ENCODE measurements at places on chromosomes 2 and 18.

DNA sequence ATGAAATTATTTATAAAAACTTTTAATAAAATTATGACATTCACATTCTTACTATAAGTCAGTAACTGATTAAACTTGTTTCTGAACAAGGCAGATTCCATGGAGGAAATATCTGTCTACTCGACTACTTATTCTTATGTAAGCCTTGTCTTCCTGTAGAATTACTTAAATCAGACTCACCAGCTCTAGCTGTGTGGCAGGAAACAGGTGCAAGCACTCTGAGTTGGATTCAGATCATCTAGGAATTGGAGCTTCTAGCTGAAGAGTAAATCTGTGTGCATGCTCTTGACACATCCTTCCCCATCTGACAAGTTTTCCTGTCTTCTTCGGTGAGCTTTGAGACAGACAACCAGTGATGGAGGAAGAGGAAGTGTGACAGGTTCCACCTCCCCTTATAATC lies 284.7 kb downstream of the TRIB2 start:
- no peak for DNase-seq

DNA sequence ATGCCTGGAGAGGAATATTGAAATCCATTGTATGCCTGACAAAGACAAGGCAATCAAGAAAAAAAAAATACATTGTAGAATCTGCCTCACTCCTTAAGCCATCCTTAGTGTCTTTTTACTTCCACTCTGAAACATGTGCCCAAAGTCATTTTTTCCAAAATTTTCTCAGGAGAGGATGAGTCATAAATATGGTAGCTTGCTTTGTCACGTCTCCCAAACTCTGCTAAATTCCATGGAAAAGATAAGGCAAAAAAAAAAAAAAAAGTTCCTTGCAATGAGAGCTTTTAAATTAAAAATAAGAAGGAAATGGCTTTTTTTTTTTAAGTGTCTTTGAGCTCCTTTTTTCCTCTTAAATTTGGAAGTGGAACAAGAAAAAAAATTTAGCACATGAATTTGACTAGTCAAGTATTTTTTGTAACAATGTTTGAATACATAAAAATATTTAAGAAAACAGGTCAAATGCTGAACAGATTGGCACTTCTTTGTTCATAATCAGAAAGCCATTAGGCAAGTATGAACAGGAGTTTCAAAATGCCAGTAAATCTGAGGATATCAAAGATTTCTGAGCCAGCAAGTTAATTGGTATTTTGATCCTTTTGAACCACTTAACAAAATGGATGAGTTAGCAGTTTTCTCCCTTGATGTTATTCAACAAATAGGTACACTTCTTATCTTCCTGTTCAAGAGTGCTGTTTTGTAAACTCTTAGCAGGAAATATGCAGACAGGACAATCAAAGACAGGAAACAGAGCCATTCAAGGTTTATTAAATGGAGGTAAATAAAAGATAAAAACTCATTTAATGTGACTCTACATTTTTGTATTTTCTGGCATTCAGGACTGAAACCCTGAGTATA lies 247.3 kb upstream of the SP5 start:
- no peak for DNase-seq

DNA sequence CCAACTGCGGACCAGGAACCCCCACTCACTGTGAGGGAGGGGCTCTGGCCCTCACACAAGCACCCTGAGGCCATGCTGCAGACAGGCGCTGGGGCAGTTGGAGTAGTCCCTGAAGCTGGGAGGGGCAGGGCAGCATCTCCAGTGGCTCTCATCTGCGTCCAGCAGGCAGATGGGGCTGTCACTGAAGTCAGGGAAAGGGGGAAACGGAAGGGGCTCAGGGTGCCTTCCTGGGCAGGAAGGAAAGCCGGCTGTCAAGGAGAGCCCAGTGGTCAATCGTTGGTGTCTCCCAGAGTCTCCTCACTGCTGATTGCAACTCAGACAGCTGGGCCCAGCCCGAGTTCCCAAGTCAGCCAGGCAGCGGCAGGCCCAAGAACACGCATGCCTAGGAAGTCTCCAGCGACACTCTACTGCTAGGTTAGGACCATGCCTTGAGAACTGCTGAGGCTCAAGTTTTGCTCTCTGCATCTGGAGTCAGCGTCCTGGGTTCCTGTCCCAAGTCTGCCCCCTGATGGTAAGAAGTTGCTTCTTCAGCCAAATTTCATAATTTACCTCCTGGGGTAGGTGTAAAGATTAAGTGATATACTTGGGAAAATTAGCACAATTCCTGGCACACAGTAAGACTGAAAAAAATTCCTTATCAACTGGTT lies 27.4 kb upstream of the NMUR1 start:
- peak; percentile 78 for DNase-seq

GRCh38 chr2:154443919-154444318 lies 254.6 kb upstream of the KCNJ3 start:
- DNase-seq, result no peak

DNA sequence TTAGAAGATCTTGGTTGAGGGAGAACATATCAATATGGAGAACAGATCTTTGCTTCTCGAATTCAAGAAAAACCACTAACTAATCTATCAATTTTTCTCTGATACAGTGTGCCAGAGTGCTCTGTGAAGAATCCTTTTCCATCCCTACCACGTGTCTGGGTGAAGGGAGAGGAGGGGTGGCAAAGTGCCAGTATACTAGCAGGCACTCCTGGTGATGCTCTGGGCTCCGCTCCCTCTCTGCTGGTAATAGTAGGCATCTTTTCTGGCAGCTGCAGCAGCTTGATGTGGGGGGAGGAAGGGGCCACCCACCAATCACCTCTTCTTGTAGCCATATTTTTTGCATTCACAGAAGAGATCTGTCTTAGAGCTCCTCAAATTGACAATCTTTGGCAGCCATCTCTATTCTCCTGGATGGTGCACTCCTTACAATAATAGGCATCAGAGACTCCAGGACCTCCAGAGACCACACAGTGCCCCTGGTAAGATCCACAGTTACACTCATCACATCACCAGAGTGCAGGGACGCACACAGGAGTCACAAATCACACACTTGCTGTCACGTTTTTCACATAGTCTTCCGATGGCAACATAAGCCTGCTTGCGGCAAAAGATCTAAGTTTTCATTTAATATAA lies 15.7 kb downstream of the STK39 start:
- no peak for DNase-seq

DNA sequence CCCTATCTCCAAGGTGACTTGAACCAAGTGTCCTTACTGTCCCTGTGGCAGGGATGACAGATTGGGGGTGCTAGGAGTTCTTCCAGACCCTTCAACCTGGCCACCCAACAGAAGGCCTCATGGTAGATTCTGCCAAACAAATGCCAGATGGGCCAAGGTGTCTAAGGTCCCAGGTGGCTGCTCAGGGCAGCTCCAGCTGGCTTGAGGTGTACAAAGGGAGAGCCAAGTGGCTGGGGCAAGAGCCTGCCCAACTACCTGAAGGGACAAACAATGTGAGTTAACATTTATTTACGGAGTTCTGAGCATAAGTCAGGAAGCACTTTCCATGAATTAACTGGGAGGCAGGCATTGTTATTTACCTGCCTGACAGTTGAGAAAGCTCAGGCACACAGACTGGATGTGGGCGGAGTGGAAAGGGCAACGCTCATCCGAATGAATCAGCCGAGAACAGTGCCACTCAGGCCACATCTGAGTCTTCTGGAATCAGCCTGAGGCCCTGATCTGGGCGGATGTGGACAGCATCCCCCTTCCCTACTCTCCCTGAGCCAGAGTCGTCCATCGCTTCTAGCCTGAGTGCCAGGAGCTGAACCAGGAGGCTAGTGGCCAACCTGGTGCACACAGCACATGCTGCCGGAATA lies 4.4 kb upstream of the KCNIP3 start:
- DNase-seq, result no peak

GRCh38 chr2:57022496-57022895 lies 838.7 kb downstream of the CCDC85A start:
- DNase-seq, result peak; percentile 10

- DNase-seq, result no peak
These were observed 5.1 kb downstream of the MERTK start for GRCh38 chr2:111903516-111903915.

DNA sequence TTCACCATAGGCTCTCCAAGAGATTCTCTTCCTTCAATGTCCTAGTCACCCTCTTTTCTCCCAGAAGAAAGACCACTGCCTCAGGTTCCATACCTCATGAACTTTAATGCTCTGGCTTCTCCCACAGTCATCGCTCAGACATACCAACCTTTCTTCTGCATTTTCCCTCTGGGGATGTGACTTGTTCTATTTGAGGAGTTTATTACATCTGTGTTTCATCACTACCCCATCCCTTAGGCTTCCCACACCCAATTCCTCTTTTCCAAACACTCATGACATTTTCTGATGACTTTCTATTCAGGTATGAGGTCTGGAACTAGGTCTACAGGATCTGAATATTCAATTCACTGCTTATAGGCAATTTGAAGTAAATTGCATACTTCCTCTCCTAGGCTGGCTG lies 298.6 kb upstream of the MAP2 start:
- DNase-seq, result no peak

Measured in iris pigment epithelial cell (primary cell).